ENCODE measurements at places on chromosomes 13 and 19.

GRCh38 chr13:37645181-37645740 is 46.7 kb upstream of the POSTN start:
- DNase-seq: peak; percentile 58

GRCh38 chr19:28326746-28327145 is 886.2 kb downstream of the UQCRFS1 start:
- no peak for DNase-seq

GRCh38 chr13:69124996-69125395 is 982.6 kb upstream of the ATXN8OS start:
- no peak for DNase-seq

DNA sequence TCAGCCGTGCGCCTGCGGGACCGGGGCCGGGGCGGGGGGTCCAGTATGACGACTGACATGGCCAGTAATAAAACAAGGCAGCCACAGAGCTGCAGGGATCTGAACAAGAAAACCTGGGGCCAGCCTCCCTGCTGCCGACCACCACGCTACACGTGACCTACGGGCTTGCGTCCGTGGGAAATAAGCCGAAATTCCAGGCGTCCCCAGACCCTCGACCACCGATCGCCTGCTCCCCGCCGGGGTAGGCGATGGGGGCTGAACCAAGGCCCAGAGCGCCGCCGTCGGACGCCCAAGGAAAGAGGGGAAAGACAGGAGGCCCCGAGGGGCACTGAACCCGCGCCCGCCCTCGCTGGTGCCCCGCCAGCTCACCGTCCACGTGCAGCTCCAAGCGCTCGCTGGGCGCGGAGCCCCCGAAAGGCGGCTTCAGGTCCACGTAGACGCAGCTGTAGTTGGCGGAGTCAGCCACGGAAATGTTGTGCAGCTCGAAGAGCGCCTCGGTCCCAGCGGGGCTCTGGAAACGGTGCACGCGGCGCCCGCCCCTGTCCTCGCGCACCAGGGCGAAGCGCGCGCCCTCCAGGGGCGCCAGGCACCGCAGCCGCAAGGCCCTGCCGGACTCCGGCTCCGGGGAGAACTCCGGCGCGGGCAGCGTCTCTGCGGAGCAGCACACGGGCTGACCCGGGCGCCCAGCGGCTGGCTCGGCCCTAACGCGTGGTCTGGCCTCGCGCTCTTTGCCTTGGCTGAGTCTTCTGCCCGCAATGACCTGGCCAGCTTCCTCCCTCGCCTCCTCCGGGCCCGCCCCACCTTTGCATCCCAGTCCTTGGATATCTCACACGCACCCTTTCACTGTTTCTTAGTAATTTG is 3.1 kb downstream of the A1BG start:
- peak; percentile 18 for DNase-seq

GRCh38 chr19:11050323-11051114 is 38.7 kb upstream of the LDLR start:
- DNase-seq: no peak

DNA sequence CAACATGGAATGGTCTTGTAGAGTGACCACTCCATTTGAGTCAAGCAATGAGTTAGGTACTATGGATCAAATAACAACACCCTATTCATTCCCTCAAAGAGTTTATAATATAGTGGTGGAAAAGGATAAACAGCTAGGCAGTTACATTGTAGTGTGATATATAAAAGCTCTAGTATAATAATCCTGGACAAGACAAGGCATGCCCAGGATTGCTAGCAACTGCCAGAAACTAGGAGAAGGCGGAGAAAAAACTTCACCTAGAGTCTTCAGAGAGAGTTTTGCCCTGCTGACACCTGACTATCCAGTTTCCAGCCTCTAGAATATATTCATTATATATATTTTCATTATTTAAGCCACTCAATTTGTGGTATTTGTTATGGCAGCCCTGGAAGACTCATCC is 530.6 kb downstream of the KLF12 start:
- DNase-seq: no peak

Data from brain (organoid and tissue), 16 donors.